ENCODE measurements at places on chromosomes 16 and 17.

DNA sequence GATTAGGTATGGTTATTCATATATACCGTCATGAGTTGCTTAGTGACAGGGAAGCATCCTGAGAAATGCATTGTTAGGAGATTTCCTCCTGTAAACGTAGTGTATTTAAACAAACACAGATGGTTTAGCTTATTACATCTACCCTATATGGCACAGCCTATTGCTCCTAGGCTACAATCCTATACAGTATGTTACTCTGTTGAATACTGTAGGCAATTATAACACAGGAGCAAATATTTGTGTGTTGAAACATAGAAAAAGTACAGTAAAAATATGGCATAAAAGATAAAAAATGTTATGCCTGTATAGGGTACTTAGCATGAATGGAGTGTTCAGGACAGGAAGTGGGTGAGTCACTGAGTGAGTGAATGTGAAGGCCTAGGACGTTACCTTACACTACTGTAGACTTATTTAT is 157.7 kb downstream of the CDH11 start:
- no peak for DNase-seq

DNA sequence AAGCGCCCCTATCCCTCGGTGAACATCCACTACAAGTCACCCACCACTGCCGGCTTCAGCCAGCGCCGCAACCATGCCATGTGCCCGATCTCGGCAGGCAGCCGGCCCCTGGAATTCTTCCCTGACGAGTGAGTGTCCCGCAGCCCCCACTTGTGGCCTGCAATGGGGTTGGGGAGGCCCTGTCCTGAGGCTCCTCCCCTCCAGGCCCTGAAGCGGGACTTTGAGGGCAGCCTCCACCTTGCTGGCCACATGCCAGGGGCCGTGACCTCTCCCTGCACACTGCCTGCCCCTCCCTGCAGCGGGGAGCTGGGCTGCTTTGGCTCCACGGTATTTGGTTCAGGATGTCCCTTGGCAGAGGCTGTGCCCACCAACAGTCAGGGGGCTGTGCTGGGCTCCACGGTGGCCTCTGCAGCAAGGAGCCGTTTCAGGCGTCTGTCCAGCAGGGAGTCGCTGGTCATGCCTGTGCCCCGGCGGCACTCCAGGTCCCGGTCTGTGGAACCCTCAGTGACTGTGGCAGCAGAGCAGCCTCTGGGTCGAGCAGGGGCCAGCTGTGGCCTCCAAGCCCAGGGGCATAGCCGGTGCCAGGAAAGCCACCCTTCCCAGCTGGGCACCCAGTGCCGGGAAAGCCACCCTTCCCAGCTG is 8.3 kb downstream of the NME3 start:
- no peak for DNase-seq

DNA sequence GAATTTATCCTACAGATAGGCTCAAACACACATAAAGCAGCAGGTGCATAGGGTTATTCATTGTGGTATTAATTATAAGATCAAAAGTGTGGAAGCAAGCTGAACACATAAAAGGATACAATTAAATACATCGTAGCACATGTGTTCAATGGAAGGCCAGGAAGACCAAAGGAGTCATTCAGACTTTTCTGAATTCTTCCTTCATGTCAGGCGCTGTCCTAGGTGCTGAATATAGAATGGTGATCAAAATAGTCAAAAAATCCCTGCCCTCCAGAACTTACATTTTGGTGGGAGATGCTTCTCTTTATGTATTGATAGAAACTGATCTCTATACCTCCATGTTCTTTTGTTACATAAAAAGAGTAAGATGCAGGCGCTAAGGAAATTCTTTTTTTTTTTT is 439.0 kb upstream of the ASIC2 start:
- no peak for DNase-seq

DNA sequence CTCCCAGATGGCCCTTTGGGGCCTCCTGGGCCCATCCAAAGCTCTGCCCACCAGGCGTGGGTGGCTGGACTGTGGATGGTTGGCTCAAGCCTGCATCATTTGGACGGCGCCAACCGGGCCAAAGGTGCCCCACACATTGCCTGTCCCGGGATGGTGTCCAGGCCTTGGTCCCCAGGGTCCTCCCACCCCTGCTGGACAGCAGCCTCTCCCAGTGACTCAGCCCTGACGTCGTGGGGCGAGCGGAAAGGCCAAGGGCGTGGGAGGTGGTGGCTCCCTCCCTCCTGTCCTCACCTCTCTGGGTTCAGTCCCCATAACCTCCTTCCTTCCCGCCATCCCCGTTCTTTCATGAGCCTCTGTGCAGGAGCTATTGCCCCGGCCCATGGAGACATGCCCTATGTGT is 42.1 kb upstream of the DLX4 start:
- no peak for DNase-seq

GRCh38 chr17:50149417-50150353 is 792 bp downstream of the PPP1R9B start:
- no peak for DNase-seq

GRCh38 chr16:82317411-82318167 is 147.6 kb upstream of the MPHOSPH6 start:
- DNase-seq = no peak

GRCh38 chr17:33667052-33667509 is 374.0 kb upstream of the ASIC2 start:
- DNase-seq = no peak

- no peak for DNase-seq
Observed at GRCh38 chr17:67980456-67980855, 15.8 kb downstream of the C17orf58 start.

DNA sequence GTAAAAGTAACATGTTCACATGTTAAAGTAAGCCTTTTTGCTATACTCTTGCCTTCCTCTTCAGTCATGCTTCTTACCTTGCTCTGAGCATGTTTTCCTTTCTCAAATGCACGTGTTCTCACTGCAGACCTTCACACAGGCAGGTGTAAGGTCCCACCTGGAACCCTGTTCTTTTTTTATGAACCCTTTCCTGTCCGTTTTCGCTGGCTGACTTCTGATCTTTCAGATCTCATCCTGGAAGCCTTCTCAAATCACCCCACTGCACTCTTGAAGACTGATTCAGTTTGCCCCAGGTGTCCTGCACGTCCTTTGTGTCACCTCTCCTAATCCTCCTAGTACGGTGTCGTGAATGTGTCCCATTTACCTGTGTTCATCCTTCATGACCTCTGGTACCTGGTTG is 313.6 kb downstream of the SNX29 start:
- DNase-seq = no peak

DNA sequence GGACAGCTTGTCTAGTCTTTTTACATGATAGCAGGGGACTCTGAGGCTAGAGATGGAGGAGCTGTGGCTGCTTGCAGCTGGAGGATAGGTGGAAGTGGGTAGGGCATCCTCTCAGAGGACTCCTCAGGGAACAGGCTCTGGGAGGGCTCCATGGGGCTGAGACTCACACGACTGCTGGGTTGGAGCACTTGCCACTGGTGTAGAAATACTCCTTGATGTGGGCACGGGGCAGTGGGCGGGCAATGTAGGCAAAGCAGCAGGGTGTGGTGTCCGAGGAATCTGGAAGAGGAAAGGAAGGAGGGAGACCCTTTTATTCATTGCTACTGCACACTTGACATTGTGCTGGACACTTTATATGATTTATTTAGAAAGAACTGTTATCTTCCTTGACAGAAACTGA is 1.8 kb downstream of the CCL5 start:
- no peak for DNase-seq

GRCh38 chr17:45171338-45172231 is 9.9 kb downstream of the HEXIM2 start:
- DNase-seq = no peak

- DNase-seq = no peak
Observed at GRCh38 chr16:7646821-7647500, 314.3 kb downstream of the RBFOX1 start.

Data from cerebellar nuclear complex (tissue), 1 donor.